H54 (cell line): ENCODE measurements at places on chromosomes 5 and 9.
A peak's percentile ranks its signal among the peaks of the same experiment; 100 is the strongest.

GRCh38 chr5:178247481-178248456 lies 15.2 kb upstream of the PHYKPL start:
- no peak for DNase-seq

DNA sequence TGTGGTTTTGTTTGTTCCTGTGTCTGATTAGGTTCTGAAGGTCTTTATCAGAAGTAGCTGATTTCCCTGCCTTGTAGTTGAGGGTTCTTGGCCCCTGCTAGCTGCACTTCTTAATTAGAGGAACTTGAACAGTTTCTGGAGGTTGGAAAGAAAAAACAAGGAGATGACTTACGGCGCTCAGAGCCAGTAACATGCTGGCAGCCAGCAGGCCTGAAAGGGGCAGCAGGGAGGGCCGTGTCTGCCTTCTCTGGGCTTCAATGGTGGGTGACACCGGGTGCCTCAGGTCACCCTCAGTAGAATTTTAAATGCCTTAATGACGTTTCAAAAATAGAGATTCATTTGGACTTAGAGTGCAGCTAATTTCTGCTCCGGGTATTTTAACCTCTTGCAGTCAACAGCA lies 15.8 kb downstream of the UBE2QL1 start:
- DNase-seq, result no peak

DNA sequence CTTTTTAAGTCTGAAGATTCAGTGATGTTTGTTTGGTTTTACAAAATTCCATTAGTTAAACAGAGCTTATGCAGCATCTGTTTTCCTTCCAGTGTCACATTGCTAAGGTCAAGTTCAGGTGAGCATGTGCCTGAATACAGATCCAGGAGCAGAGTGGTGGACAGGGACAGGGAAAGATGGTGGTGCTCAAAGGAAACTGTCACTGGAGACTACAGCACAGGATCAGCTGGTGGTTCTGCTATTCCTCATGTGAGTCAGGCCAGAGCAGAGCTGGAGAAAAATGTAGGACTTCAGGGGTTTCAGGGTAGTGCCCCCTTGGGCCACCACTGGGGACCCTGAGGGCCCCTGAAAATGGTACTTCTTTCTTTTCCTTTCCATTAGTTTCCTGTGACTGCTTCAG lies 283.5 kb upstream of the DAP start:
- no peak for DNase-seq

- DNase-seq, result no peak
These were observed 87.4 kb upstream of the PCA3 start for GRCh38 chr9:76676857-76677256.

DNA sequence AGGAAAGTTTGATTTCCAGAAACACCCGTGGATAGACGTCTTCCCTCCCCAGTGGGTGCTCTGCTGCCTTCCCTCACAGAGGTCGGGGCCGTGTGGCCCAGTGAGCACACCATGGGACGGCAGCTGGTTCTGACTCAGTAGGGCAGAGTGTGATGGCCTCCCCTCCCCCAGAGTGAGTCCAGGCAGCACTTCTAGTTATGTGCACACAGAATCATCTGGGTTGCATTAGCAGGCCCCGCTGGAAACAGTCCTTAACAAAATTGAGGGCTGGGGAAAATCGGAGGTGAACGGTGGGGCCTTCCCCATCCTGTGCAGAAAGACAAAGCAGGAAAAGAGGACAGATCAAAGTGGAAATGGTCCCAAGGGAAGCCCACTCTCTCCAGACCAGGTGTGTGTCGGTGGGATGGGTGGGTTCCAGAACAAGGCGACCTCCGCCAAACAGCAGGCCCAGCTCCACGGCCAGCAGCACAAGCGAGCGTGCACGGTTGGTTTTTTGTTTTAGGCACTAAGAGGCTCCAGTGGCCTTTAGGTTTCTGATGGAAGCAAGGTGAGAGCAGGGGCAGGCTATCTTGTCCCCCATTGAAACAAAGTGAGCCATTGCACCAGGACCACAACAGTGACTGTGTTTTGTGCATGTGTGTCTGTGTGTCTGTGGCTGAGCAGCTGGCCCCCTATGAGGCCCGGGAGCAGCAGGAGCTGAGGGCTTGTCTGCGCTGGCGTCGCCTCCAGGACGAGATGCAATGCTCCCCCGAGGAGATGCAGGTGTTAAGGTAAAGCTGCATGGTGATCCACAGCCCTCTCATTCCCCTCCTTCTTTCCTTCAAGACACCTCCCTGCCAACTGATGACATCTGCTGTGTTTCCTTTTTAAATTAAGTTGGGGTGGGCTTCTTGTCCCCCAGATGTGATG lies 201.5 kb downstream of the AOPEP start:
- DNase-seq, result no peak

- DNase-seq, result no peak
These were observed 2.2 kb downstream of the NXNL2 start for GRCh38 chr9:88536951-88537760.

DNA sequence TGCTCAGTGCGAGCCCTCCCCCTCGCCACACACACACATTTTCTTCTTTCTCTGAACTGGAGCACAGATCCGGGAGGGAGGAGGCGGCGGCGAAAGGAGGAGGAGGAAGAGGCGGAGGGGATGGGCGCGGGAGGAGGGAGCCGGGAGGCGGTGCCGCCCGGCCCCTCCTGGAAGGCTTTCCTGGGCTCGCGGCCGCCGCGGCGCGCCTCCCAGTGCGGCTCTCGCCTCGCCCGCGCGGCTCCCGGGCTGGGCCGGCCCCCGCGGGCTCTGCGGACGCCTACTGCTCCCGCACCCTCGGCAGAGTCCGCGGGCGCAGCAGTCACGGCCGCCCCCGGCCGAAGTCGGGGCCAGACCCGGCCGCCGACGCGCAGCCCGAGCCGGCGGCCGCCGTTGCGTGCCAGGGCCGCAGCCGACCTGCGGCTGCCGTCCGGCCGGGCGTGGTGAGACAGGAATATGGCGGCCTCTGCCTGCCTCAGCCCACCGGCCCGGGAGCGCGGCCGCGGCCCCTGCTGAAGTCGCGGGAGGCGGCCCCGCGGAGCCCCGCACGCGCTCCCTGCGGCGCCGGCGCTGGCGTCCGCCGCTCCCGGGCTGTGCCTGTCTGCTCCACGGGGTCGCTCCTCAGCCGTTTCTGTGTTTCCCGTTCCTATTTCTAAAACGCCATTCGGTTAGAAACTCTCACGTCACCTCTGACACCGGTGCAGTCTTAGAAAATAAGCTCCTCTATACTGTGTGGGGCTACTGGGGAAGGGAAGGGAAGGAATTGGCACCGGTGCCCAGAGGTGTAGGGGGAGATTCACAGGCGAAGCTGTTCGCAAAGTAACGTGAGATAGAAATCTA lies 500 bp upstream of the GNAQ start:
- peak; percentile 96 for DNase-seq

DNA sequence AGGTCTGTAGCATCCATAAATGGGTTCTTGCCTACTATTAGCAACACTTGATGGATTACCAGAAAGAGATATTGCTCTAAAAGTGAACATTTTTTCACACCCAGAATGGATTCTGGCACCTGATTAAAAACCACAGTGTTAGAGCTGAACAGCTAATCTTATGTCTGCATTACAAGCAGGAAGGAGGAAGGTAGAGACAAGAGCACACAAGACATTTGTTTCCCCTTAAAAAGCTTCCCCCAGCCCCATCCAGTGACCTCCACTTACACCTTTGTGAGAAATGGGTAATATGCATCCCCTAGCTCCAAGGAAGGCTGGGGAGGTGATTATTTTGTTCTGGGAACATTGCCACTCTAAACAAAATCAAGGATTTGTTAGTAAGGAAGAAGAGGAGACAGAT lies 12.0 kb upstream of the TRIM36 start:
- no peak for DNase-seq

GRCh38 chr9:132973713-132974112 lies 4.8 kb upstream of the GFI1B start:
- no peak for DNase-seq

- peak; percentile 97 for DNase-seq
These were observed 127.4 kb downstream of the BARX1 start for GRCh38 chr9:93827545-93828330.

DNA sequence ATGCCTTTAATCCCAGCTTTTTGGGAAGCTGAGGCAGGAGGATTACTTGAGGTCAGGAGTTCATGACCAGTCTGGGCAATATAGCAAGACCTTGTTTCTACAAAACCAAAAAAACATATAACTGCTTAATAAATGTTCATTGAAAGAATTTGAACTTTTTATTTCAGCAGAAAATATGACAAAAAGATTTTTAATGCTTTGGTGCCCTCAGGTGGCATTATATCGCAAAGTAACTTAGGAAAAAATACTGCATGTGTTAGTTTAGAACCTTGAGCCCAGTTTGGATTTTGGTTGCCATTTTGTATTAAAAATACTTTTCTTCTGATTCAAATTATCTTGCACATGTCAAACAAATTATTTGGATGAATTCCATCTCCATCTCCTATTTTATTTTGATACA lies 103.2 kb downstream of the GPBP1 start:
- peak; percentile 10 for DNase-seq
